ENCODE measurements at places on chromosomes 3 and 15.

DNA sequence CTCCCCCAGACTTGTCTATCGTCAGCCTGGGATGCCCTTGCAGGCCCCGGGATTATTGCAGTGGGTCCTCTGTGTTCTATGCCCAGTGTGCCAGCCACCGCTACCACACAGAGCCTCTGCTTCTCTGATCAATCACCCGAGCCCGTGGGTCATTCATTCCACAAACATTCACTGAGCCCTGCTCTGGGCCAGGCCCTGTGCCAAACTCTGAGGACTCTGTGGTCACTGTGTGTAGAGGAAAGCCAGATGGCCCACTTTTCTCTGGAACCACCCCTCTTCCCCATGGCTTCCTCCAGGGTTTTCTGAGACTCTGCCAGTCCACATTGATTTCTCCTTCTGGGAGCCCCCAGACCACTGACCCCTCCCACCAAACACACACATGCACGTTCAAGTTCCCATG is 55.5 kb downstream of the BSN start:
- DNase-seq: peak; percentile 26

- no peak for DNase-seq
Measured at GRCh38 chr3:143090976-143091837, 28.4 kb upstream of the CHST2 start.

- DNase-seq: no peak
Measured at GRCh38 chr15:101428758-101429157, 60.7 kb downstream of the PCSK6 start.

GRCh38 chr15:95087253-95087609 is 855.9 kb downstream of the MCTP2 start:
- DNase-seq: no peak

- no peak for DNase-seq
Measured at GRCh38 chr3:44018926-44019325, 222.8 kb upstream of the TOPAZ1 start.

GRCh38 chr3:46466273-46466672 is 1.6 kb upstream of the LTF start:
- DNase-seq: no peak

- DNase-seq: no peak
Measured at GRCh38 chr3:50359760-50360110, 414 bp upstream of the TMEM115 start.

GRCh38 chr3:186922224-186922623 is 8.1 kb upstream of the ST6GAL1 start:
- DNase-seq: no peak

DNA sequence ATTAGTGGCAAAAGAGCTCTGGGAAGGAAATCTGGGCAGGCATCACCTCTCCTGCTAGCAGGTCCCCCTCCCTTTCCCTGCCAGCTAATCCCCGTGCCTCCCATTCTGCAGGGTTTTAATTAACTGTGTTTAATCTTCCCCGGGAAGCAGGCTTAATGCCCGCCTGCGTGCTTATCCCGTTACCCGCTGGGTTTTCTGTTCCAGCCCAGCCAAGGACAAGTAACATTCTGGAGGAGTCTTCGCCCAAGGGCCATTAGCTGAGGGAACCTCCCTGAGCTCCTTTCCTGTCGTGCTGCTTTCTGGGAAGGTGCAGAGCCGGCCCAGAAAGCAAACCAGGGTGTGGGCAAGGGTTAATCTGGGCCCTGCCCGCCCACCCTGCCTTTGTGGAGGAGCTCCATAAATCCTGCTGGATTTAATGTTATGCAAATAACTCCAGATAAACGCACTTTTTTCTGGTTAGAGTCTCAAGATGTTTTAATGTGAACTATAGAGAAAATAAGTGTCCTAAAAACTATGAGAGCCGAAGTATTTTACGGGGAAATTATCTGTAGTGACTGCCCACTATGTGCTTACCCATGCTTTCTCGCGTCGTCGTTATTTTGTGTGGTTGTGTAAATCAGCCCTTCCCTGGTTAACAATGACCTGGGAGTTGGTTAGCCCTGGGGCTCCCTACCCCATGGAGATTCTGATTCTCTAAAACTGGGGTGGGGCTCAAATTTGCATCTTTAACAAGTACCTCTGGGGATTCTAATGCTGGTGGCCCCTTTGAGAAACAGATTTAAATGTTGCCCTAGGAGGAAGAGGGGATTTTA is 25.9 kb downstream of the TRIM71 start:
- DNase-seq: no peak

- DNase-seq: no peak
Measured at GRCh38 chr15:63075015-63075983, 32.8 kb downstream of the TPM1 start.

DNA sequence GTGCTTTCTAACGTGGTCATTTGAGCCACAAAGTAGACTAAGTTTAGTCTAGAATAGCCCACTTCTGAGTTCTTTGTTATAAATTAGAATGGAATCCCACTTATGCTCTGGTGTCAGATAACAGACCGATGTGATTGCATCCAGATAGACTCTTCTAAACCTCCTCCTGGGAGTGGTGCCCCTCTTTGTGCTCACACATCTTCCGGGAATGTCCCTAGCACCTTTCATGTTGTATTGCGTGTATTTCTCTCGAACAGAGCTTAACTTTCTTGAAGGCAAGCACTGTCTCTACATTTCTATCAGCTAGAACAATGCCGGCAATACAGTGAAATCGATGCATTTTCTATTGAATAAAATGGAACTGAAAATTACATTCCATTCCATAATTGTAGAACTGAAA is 23.0 kb downstream of the CP start:
- DNase-seq: no peak

DNA sequence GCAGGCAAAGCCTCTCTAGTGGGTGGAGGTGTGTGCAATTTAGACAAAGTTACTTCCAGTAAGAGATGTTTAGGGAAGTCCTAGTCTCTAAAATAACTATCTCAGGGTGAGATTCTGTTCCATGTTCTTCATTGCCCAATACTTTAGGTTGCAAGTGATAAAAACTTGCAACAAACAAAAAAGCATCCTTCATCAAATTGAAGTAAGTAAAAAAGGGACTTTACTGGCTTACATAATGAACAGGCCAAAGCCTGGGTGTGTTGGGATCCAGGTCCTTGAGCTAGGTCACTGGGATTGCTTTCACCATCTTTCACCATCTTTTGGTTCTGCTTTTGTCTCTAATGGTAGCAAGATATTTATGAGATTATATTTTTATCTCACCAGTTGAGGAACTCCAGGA is 38.3 kb downstream of the CX3CR1 start:
- DNase-seq: no peak

DNA sequence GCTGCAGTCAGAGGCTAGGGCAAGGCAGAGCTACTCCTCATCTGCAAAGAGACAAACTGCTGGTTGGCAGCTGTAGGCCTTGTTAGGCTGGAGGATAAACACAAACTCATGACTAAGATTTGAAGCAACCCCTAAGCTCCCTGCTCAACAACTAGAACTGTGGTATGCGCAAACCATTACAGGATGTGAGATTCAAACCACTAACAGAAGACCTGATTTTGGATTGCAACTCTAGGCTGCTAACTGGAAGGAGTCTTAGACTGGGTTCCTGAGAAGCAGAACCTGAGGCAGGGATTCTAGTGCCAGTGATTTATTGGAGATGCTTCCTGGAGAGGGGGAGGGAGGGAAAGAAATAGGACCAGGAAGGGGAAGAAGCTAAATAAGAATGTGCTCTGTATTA is 22.5 kb downstream of the CCR4 start:
- no peak for DNase-seq

DNA sequence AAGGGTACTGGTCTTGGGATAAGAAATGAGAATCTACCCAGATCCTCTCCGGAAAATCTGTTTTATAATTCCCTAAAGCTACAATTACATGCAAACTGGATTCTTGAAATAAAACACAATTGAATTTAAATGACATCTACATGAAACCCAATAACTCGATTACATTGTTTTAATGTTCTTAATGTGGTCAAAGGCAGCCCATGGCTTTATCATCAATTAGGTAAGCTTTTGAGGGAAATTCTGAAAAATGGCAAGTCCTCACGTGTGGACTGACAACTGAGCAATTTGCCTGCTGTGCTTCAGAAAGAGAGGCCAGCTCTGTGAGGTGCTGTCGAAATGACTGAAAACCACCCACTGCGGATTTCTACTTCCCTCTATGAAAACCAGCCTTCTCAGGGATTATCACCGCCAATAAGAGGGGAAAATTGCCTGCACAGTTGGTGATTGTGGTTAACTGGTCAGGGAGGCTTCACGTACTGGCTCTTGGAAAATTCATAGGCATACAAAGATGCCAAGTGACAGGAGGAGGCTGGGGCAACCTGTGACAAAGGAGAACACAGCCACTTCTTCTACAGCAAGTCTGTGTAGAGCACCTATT is 200.8 kb upstream of the SLCO3A1 start:
- DNase-seq: no peak

DNA sequence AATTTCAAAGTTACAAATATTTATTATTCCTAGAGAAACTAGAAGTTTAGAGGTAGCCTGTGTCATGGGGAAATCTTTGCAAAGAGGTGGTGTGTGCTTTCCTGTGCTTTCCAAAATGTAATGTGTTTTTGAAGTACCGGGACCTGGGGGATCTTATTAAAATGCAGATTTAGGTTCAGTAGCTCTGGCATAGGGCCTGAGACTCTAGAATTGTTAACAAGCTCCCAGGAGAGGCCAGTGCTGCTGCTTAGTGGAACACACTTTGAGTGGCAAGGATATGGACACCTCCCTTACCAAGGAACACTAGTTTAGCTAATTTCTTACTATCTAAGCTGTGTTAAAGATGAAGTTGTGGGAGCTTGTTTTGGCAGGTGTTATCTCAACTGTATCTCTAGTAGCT is 428.9 kb downstream of the VGLL3 start:
- DNase-seq: no peak

GRCh38 chr15:92797168-92798052 is 102.7 kb upstream of the CHD2 start:
- no peak for DNase-seq

GRCh38 chr3:193310914-193311723 is 67.4 kb downstream of the ATP13A5 start:
- DNase-seq: no peak

- DNase-seq: no peak
Measured at GRCh38 chr3:124663690-124664089, 66.6 kb upstream of the UMPS start.

GRCh38 chr15:55257938-55258337 is 31.7 kb downstream of the RAB27A start:
- no peak for DNase-seq
